Activated T-cell treated with anti-CD3 and anti-CD28 coated beads for 48 hours (primary cell): ENCODE measurements at places on chromosomes 3 and 15.

- DNase-seq: no peak
Measured at GRCh38 chr3:130889416-130889946, 4.4 kb upstream of the ATP2C1 start.

DNA sequence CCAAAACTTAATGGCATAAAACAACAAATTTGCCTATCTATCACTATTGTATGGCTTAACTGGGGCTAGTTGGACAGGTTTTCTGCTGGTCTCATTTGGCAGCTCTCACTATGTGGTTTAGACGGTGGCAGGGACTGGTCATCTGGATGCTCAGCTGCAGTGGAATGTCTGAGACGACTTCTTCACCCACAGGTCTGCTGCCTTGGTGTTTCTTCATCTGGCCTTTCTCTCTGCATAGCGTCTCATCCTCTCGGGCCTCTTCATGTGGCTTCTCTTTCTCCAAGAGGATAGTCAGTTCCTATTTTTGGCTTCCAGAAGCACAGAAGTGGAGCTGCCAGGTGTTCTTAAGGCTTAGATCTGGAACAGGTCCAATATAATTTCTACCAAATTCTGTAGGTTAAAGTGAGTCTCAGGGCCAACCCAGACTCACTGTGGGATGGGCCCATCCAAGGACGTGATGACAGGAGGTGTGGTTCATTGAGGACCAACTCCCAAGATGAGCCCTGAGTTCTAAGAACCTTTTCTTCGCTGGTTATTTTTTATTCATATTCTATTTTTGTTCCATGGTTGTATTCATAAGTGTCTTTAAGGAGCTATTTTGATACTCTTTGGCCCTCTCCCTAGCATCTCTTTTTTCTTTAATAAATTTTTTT is 18.6 kb downstream of the UBE2Q2 start:
- no peak for DNase-seq

DNA sequence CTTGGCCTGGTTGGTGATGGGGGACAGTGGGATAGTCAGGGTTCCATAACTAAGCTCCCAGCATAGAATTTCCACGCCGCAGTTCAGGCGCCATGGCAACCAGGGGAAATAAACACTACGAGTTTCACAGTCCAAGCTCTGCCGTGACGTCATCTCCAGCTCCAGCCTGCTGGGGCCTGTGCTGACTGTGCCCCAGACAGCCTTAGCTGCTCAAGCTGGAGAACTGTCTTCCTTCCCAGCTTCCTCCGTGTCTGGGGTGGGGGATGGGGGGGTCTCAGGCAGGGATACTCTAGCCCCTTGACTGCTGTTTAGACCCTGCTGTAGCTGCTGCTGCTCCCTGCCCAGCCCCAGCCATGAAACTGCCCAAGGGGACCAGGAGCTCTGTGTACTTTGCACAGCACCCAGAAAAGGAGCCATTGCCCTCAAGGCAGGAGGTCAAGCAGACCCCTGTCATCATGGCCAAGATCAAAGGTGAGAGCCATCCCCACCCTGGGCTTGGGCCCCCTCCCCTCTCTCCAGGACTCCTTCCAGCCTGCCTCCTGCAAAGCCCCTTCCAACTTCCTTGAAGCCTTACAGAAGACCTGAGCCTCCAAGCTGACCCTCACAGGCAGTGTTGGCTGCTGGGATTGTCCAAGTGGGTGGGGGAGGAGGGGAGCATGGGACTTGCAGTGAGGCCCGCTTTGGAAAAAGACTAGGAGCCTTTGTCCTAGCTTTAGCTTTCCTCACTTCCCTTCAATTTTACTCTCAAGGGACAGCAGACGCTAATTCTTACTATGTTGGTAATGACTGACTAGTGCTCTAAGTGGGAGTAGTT is 11.4 kb upstream of the CSPG4 start:
- DNase-seq: peak; percentile 30

GRCh38 chr3:99430348-99431134 is 207.9 kb upstream of the COL8A1 start:
- no peak for DNase-seq

DNA sequence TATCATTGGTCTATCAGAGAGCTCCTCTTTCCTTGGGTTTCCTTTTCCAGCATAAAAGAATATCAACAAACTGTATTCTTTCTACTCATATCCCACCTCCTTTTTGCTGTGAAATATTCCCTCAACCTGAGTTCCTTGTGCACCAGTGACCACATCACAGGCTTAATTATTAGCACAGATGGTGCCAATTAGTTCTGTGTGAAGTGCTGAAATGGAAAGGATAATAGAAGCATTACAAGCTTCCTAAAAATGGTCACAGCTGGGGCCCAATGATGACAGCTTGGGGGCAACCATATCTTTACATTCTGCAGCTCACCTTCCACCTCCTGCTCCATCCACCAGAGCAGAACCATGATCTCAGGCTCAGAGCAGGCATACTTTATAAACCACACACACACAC is 84.6 kb downstream of the ANO10 start:
- no peak for DNase-seq

GRCh38 chr3:195032955-195033354 is 238.0 kb downstream of the XXYLT1 start:
- DNase-seq: no peak

- DNase-seq: no peak
Measured at GRCh38 chr3:143201045-143201444, 81.5 kb downstream of the CHST2 start.

GRCh38 chr15:68500363-68501258 is 68.6 kb upstream of the ITGA11 start:
- DNase-seq: no peak

- no peak for DNase-seq
Measured at GRCh38 chr3:25904206-25904605, 114.3 kb downstream of the OXSM start.
